Stimulated activated CD4-positive, alpha-beta T cell treated with anti-CD3 and anti-CD28 coated beads, Interleukin-1b, Interleukin-23, amount 100 ng/mL, for 48 hours (primary cell): ENCODE measurements at places on chromosomes 1 and 21.
A peak's percentile ranks its signal among the peaks of the same experiment; 100 is the strongest.

DNA sequence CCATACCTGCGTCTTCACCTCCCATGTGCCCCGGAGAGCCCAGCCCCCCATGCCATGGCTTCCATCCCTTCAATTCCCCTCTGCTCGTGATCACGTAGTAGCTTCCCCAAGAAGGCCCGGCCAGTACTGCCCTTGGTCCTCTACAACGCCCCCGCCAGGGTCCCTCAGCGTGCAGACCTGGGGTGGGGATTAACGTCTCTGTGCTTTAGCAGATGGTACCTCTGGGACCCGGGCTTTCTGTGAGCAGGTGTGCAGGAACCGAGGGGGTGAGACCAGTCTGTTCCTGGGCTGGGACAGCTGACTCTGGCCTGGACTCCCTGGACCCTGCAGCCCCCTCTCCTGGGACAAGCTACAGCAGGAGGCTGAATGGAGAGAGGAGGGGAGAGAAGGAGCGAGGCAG, 1.2 kb downstream of the PLCH2 start:
- no peak for DNase-seq

- peak; percentile 32 for DNase-seq
Observed at GRCh38 chr1:54229281-54229891, 29.4 kb downstream of the MRPL37 start.

DNA sequence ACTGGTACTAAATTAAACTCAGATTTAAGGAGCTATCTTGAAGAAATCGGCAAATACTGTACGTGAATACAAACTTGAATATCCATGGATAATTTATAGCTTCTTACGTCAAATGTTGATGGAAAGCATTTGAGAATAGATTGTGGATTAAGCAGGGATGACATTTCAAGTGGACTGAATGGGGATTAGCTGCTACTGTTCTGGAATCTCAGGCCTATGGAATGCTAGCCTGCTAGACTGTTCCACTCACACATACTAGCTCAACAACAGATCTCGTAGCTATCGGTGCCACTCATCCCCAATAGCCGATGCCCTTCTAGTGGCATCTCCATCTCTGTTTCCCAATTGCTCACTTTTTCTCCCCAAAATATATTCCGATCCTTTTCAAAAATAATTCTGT, 62.0 kb upstream of the USP25 start:
- no peak for DNase-seq

GRCh38 chr1:9539165-9539828, at the start of gene SLC25A33:
TSS of gene SLC25A33 (plus strand) at chr1:9539465. CDS start at chr1:9539692, 227 bp downstream.
- DNase-seq: peak; percentile 98

GRCh38 chr1:90339811-90340210, 344.9 kb downstream of the ZNF326 start:
- no peak for DNase-seq
